ENCODE measurements at places on chromosomes 11 and 22. TPM values are rescaled to one million over a fixed set of nuclear protein-coding genes. Genes with fewer than 3 reads are reported as not detected.

- DNase-seq, result no peak
Observed at GRCh38 chr11:110128161-110128560, 35.0 kb downstream of the ZC3H12C start.

GRCh38 chr22:33908171-33909074, 11.9 kb downstream of the LARGE1 start:
- no peak for DNase-seq

DNA sequence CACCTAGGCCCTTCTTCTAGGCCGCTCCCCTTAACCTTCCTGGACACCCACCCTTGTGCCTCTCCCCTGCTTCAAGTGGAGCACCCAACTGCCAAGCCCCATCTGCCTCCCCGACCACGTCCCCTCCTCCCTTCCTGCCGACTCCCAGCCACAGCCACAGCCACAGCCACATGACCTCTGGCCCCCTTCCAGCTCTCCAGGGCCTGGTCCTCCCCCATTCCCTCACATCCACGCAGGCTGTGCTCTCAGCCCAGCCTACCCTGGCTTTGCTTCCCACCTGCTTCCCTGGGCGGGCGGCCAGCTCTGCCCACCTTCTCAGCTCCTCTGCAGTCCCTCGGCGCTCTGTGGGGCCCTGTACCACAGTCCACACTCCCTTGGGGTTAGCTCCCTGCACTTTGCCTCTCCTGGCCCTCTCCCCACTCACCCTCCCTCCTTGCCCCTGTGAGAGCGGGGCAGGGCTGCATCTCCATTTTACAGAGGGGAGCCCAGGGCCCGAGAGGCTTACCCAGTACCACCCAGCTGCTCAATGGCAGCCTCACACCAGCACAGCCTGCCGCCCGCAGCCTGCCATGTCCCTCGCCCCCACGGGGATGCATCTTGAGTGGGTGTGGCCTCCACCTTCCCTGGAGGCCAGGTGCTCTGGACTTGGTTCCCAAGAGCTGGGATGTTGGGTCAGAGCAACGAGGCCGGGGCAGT, 20.3 kb downstream of the PARVG start:
- no peak for DNase-seq

The HTATIP2 gene
- 48.6 TPM for total RNA-seq

The RASSF10 gene
- not detected for total RNA-seq

The TRIM49 gene
- not detected for total RNA-seq

The TCN1 gene
- total RNA-seq, result not detected

The CLDN5 gene
- total RNA-seq, result not detected

DNA sequence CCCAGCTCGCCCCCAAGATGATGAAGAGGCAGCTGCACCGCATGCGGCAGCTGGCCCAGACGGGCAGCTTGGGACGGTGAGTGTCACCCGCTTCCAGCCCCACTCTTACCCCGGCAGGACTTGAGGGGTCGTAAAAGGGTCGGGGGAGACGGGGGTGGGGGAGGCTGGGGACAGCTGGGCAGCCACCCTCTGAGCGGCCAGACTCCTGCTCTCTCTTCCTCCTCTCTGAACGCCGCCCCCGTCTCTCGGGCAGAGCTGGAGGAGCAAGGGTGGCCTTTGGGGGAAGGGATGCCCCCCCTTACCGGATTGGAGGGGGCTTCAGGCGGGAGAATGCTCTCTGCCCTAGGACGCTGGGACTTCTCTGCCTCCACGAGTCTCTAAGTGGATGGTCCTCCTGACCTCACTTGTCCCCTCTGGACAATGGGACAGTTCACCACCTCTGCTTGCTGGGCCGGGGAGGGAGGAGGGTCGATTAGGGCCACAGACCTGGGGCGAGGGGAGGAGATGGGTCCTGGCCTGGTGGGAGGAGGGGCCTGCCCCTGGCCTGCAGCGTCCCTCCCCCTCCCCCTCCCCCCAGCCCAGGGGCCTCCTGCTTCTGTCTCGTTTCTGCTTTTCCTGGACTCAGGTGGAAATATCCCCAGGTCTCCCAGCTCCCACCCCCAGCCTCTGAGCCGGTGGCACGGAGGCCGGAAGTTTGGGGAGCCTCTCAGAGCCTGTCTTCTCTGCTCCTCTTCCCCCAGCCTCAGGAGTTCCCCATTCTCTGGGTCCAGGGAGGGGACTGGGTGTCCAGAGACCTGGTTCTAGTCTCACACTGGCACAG, 512 bp downstream of the SH3BP1 start:
- DNase-seq, result peak; percentile 41

The SLC3A2 gene
- total RNA-seq, result 279 TPM

DNA sequence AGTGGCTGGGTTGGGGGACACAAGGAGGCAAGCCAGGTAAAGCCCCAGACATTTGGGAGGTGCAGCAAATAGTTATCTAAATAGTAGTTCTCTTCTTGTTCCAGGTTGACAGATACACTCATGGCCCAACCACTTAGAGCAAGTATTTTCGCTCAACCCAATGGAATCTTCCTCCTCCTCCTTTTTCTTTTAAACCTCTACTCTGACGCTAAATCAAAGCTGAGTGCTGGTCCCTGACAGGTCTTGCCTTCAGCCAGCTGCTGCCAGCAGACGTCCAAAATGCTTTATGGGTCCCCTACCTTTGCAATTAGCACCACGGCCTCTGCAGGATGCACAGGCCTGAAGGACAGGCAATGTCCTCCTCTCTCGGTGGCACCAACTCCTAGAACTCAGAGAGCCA, 558.5 kb downstream of the MIAT start:
- no peak for DNase-seq

GRCh38 chr11:131154351-131154750, 216.1 kb upstream of the NTM start:
- no peak for DNase-seq

GRCh38 chr22:29719899-29720645, at the start of gene CABP7:
Gene CABP7, plus strand, starts transcription at chr22:29720003. Its CDS starts 422 bp downstream, at chr22:29720425.
- DNase-seq, result no peak

- DNase-seq, result no peak
Observed at GRCh38 chr22:35761037-35761436, 43.4 kb downstream of the APOL5 start.

The CRACR2B gene
- total RNA-seq, result 13.7 TPM

The OR51F1 gene
- total RNA-seq, result not detected

The OR51E1 gene
- not detected for total RNA-seq

All from activated CD4-positive, alpha-beta memory T cell treated with anti-CD3 and anti-CD28 coated beads, Interleukin-2, amount 10 ng/mL, durations not matched to agents 7 days and 5 days (primary cell).